ENCODE measurements at places on chromosomes 2 and 18.

DNA sequence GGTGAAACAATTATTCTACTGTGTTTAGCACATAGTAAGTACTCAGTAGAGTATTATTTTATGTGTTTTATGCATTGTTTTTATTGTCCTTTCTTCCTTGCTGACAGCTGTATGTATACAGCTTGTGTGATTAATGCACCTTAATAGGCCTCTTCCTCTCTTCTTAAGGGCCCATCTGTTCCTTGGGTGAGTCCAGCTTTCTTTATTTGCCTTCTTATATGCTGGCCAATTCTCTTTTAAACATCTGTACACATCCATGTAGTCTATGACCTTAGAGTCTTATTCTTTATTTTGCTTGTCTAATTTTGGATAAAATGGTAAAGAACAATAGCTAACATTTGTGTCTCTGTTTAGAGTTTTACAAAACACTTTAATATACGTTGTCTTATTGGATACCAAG lies 333.7 kb upstream of the MEIS1 start:
- DNase-seq: no peak

GRCh38 chr18:42459873-42460272 lies 504.8 kb downstream of the PIK3C3 start:
- DNase-seq: no peak

DNA sequence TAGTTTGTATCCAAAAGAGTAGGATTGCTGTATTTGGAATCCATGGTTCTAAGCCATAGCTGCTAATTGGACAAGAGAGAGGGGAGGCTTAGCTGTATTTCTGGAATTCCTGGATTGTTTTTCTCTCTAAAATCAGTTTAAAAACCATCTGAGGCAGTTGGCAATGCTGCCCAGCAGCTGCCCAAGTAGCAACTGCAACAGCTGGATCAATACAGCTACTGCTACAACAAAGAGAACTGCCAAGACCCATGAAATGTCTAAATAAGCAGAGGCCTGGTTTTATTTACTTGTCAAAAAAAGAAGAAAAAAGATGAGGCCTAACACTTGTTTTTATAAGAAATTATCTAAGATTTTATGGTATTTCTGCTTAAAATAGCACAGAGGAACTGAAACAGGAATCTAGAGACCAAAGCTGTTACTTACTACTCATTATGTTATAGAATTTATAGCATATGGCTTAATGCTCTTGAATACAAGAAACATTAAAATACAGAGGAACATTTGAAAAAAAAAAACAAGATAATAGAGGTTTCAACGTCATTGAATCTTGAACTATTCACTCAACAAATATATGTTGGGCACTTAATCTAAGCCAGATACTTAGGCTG lies 39.1 kb downstream of the TMEFF2 start:
- DNase-seq: no peak

GRCh38 chr2:98508709-98509066 lies 64.0 kb downstream of the INPP4A start:
- no peak for DNase-seq

- DNase-seq: no peak
These were observed 38.6 kb downstream of the SS18 start for GRCh38 chr18:26051843-26052242.

DNA sequence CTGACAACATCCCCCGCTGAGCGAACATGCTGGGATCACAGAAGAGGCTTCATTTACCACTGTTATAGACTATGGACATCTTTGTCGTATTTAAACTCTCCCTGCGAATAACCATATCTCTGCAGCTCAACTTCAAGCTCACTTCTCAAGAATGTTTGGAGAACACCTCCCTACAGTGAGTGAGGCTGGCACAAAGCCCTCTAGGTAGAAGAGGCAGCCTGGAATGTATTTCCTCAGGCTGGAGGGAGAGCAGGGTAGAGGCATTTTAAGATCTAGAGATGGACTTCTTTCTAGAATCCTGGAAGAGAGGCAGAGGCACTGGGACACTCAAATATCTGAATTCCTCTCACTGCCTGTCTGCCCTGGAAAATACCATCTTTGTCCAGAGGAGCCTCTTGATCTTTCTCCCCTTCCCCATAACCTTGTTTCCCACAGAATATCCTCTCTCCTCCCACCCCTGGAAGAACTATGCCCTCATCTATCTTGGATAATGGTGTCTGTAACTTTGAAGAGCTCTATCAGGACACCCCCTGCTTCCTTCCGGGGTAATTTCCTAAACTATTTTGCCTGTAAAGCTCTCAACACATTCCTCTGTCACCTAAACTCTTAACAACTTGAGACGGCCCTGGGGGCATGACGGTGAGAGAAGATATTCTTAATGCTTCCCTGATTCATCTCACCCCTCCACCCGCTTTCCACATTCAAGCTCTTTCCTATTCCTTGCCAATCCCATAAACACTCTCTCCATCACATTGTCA lies 2.4 kb upstream of the ANTXR1 start:
- DNase-seq: no peak

- DNase-seq: no peak
These were observed 448.8 kb downstream of the TXNL1 start for GRCh38 chr18:56189615-56190014.

- DNase-seq: no peak
These were observed 2.4 kb downstream of the RPE start for GRCh38 chr2:210004881-210005280.

DNA sequence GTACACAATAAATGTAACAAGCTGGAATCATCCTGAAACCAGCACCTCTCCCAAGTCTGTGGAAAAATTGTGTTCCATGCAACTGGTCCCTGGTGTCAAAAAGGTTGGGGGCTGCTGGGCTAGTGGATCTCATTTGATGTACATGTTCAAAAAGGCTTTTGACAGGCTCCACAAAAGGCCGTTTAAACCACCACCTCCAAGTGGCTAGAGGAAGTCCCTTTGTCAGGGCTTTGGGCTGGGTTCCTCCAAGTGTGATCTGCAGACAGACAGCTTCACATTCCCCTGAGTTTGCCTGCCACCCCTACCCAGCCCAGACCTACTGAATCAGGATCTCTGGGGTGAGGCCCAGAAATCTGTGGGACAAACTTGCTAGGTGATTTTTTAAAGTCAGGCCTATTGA lies 84.7 kb downstream of the TGFA start:
- DNase-seq: no peak

DNA sequence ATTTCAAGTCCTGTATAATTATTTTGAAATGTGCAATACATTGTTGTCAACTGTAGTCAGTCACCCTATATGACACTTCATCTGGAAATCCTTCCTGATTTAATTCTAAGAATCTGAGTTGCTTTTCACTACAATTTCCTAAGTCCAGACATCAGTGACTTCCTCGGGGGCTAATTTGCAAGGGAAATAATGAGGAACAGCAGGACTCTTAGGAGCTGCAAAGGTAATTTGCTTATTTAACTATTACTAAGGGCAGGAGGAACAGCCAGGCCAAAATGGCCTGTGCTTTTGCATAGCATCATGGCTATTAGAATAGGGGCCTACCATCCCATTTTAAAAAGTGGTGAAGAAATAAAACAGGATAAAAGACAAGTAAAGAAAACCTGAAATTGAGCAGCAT lies 178.8 kb downstream of the MC4R start:
- no peak for DNase-seq

Data from epithelial cell of proximal tubule (primary cell).